Anterior cingulate cortex (tissue), 58 donors: ENCODE measurements at places on chromosomes 16 and 17.

DNA sequence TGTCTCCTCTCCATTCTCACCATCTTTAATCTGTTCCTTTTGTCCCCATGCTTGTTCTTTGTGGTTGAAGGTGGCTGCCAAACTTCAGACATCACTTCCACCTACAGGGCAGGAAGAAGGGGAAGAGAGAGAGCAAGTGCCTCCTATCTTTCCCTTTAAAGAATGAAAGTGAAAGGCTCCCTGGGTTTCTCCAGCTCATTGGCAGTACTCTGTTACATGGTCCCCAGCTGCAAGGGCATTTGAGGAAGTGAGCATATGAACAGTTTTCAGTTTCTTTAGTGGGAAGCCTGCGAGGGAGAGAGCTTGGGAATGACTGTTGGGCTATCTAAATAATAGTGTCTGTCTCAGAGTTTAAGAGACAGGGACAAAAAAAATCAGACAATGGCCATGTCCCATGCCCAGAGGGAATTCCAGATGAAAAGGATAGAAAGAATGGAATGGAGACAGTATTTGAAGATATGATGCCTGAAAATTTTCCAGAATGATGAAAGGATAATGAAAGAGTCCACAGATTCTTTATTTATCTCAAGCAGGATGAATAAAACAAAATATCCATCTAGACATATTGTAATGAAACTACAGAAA, 159.9 kb downstream of the LGALS9B start:
- no peak for DNase-seq

DNA sequence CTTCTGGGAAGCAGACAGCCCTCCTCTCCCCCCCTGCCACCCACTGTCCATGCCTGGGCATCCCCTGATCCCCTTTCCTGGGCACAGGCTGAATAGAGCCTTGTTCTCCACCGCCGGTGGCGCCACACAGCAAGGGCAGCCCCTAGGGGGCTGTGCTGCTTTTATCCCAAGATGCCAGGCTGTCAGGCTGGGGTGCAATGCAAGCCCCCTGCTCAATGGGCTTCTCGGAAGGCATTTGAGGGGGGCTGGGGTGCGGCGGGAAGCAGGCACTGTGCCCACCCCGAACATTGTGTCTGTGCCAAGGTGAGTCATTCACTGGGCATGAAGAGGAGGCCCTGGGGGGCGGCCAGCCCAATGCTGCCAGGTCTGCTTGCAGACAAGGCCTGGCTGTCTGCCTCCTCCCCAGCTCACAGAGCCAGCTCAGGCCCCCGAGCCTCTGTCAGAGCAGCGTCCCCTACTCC, 1.5 kb upstream of the GFAP start:
- DNase-seq, result peak; percentile 69

DNA sequence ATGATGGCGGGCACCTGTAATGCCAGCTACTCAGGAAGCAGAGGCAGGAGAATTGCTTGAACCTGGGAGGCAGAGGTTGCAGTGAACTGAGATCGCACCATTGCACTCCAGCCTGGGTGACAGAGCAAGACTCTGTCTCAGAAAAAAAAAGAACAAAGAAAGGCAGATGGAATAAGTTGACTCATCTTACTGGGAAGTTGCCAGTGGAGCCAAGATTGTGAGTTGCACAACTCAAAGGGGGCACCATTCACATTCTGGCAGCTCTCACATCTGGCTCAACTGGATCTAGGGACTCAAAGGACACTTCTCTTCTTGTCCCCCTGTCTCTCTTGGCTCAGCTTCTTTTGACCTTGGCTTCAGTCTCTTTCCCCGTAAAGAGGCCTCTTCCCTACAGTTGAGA, 53.7 kb upstream of the ETV4 start:
- DNase-seq, result no peak

DNA sequence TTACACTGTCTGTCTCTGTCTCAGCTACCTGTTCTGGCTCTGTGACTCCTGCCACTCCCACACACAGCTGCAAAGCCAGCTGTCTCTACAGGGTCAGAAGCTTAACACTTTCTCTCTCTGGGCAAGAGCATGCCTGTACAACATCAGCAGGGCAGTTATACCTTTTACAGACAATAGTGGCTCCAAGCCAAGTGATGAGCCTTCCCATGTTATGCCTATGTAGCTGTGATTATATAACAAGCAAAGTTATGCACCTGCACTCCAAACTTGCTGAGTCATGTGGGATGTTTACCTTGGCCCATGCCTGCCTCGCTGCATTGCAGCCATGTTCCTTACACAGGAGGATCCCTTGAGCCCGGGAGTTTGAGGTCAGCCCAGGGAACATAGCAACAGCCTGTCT, 31.8 kb upstream of the APPBP2 start:
- no peak for DNase-seq

GRCh38 chr17:69524854-69525253, 110.4 kb downstream of the MAP2K6 start:
- no peak for DNase-seq

- DNase-seq, result no peak
These were observed 182.6 kb downstream of the LGALS9B start for GRCh38 chr17:20284570-20285295.

GRCh38 chr17:29777663-29778062, 152.4 kb downstream of the SSH2 start:
- DNase-seq, result no peak

DNA sequence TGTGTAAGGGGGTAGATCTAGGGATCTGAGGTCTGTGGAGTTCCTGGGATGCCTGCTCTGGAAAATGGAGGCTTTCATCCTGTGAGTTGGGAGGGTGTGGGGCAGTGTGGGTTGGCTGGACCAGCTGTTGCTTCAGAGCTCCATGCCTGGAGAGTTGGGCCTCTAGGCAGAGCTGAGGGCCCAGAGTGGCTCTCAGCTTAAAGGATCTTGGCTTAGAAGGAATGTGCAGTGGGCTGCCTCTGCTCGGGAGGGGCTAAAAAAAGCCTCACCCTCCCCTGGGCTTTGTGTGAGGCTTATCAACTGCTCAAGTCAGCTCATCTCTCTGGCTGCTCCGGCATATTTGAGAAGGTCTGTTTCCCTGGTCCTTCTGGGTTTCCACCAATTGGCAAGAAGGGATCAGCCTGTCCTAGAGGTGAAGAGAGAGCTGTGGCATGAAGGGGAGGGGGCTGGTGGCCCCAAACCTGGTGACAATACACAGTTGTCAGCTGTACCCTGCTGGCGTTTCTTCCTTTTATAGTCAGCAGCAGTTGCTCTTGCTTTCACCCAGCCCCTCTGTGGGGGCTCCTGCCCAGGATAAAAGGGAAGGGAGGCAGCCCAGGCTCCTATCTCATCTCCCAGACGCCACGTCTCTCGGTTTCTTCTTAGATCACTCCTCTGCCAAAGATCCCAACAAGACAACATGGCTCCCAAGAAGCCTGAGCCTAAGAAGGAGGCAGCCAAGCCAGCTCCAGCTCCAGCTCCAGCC, at the start of gene MYL4:
TSS of gene MYL4 (plus strand) at position 605 of the 745 bp plus-strand sequence. CDS start at position 680, 75 bp downstream.
- DNase-seq, result no peak

GRCh38 chr17:57271821-57272220, 15.5 kb downstream of the MSI2 start:
- peak; percentile 57 for DNase-seq

GRCh38 chr16:69340095-69340644, 598 bp downstream of the NIP7 start:
- no peak for DNase-seq

DNA sequence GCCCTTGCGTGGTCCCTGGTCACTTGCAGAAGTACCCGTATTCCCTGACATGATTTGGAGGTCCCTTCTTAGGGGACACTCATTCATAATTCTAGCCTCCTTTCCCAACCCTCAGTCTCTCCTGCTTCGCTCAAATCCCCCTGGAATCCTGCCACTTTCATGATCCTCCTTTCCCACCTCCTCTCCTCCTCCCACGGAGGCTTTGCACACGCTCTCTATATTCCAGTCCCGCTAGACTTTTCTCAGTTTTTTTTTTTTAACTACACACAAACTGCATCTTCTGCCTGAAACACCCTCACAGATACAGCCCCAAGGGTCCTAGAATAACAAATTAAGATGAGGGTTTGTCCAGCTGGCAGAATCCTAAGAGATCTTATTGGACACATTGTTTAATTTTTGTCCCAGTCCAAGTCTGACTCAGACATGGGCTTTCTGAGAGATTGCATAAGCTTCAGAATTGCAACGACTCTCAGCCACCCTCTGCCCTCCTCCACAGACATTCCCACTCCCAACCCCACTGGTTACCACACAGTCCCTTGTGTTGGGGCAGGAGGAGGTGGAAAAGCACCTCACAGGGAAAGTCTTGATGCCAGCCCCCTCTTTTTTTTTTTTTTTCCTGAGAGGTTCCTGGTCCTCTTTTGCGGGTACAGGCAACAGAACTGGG, 739.5 kb upstream of the EEF2KMT start:
- no peak for DNase-seq

DNA sequence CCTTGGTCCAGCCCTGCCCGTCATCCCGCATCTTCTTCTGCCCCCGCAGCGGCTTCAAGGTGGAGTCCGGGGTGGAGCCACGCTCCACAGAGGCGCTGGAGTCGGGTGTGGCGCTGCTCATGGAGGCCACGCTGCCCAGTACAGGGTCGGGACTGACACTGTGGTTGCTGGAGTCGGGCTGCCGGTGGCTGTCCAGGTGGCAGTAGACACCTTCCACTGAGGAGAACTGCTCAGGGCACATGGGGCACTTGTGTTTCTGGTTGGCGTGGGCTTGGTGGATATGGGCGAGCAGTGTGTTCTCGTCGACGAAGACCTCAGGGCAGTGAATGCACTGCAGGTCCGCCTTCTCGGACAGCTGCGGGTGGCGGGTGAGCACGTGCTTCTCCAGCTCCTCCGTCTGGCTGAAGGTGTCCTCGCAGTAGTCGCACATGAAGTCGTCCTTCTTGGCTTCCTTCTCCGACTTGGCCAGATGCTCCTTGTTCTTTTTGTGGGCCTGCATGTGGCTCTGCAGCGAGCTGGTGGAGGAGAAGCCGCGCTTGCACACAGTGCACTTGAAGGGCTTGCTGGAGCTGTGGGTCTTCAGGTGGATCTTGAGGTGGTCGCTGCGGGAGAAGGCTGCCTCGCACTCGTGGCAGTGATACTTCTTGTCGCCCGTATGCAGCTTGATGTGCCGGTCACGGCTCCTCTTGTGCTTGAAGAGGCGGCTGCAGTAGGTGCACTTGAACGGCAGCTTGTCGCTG, 217.8 kb downstream of the ZNF423 start:
- DNase-seq, result no peak

DNA sequence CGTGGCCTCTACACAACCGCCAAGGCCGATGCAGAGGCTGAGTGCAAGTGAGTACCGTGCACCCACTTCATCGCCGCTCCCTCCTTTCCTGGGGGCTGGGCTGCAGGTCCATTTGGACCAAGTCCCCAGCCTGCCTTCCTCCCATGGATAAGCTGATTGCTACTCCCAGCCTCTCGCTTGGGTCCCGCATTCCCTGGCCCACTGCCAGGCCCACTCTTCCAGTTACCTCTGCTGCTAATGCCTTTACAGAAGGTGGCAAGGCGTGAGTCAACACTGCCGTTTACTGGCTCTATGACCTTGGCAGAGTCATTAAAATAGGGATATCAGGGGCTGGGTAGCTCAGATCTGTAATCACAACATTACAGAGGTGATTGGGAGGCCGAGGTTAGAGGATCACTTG, 11.2 kb downstream of the SULT1A2 start:
- no peak for DNase-seq

DNA sequence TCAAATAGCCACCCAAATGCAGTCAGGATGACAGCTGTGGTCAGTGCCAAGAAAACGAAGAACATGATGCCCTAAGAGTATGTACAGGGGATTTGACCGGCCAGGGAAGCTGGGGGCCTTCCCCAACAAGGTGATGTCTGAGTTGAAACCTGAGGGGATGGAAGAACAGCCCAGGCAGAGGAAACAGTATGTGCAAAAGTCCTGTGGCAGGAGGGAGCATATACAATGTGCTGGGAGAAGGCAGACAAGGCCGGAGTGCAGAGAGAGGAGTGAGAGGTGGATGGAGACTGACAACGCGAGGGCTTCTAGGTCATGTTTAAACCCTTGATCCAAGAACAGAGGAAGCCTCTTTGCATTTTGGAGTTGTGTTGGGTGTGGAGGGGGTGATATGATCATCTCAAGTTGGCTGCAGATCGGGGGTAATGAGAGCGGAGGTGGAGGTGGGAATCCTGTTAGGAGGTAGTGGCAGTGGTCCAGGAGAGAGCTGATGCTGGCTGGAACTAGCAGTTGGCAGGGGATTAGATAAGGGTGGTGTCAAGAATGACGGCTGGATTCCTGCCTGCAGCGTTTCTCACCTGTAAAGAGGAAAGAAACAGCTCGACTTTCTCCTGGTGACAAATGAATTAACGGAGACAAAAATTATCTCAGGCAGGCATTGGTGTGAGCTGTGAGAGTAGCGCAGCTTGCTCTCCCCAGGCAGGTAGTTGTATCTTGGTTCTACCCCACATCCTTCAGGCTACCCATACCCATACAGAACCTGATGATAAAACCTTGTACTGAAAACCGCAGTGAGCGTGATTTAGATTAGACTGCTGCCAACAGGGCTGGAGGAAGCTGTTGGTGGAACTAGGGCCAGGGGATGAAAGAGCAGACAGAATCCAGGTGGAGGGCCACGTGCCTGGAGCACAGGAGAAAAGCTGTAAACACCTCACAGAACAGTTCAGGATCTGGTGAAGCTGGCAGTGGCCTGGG, 37.2 kb upstream of the NGFR start:
- DNase-seq, result no peak

DNA sequence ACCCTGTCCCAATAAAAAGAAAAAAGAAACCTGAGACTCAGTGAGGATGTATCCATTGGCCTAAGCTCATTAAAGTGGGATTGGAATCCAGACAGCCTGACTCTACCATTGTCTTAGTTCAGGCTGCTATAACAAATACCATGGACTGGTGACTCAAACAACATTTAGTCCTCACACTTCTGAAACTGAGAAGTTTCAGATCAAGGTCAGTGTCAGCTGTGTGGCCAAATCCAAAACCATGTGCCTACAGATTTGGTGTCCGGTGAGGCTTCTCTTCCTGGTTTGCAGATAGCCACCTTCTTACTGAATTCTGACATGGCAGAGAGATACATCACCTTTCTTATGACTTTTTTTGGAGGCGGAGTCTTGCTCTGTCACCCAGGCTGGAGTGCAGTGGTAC, 53.3 kb upstream of the KDM8 start:
- no peak for DNase-seq

- peak; percentile 68 for DNase-seq
These were observed 36.9 kb downstream of the SYCE1L start for GRCh38 chr16:77236063-77236511.

DNA sequence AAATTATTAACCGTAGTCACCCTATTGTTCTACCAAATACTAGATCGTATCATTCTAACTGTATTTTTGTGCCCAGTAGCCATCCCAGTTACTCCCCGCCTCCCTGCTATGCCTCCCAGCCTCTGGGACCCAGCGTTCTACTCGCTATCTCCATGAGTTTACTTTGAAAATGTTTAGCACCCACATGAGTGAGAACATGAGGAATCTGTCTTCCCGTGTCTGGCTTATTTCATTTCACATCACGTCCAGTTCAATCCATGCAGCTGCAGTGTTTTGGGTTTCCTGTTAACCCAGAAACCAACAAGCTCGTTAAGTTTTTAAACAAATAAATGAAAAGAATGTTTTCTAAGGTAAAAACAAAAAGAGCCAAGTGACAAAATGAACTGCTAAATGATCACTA, 82.1 kb downstream of the VPS53 start:
- DNase-seq, result no peak

DNA sequence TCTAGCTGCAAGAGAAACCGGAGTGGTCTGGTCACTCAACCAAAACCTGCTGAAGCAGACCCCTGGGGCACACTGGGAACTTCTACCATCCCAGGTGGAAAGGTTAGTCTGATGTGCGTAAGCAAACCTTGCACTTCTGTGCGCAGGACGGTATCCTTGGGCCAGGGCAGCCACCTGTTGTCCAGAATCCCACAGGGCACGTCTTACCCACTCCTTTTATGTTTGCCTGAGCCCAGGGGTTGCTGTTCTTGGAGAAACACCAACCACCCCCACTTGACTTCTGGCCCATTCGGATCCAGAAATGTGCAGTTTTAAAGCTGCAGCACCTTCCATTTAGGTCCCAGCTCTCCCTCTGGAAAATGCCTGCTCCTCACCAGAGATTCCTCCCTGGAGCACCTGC, 18.7 kb downstream of the TBC1D24 start:
- no peak for DNase-seq
